ENCODE measurements at places on chromosomes 11 and 22.

GRCh38 chr11:125903711-125904659 is at the start of gene DDX25:
TSS of gene DDX25 (plus strand) at chr11:125904508. CDS start at chr11:125904518, 10 bp downstream.
- no peak for DNase-seq

DNA sequence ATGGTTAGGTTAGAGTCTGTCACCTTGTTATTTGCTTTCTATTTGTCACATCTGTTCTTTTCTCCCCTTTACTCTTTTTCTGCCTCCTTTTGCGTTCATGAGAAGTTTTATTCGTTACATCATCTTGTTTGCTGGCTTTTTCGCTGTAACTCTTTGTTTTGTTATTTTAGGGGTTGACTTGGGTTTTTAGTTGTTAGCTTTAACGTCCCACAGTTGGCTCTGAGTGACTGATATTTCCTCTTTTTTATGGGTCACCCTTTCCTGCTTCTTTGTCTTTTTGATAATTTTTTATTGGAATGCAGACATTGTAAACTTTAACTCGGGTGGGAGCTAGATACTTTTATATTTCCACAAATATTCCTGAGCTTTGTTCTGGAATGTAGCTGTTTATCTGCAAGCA is 13.3 kb upstream of the TNNT3 start:
- DNase-seq = no peak

- no peak for DNase-seq
Observed at GRCh38 chr11:21066030-21066429, 396.6 kb downstream of the NELL1 start.

DNA sequence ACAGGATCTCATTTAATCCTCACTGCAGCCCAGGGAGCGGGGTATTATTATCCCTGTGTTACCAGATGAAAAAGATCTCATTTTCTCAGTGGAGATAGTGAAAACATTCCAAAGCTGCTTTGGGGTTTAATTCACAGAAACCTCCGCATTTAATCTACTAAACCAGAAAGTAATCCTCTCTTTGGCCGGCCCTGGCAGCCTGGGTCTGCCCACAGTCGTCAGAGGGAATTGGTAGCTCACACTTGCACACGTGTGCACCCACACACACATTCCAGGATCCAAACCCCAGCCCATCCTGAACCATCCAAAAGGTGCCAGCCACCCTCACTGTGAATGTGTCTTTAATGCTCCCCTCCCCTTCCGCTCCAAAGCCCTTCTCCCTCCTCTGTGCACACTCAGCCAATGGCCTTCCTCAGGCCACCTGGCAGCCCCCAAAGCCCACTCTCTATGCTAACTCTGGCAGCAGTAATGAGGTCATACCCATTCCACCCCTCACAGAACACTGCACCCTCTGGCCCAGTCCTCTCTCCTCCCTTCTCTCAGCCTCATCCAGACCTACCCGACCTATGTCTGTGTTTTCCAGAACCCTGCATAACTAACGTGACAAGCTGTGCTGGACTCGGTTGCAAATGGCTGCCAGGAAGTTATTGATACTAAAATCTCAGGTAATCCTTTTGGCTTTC is 466.2 kb downstream of the SOX6 start:
- peak; percentile 75 for DNase-seq

DNA sequence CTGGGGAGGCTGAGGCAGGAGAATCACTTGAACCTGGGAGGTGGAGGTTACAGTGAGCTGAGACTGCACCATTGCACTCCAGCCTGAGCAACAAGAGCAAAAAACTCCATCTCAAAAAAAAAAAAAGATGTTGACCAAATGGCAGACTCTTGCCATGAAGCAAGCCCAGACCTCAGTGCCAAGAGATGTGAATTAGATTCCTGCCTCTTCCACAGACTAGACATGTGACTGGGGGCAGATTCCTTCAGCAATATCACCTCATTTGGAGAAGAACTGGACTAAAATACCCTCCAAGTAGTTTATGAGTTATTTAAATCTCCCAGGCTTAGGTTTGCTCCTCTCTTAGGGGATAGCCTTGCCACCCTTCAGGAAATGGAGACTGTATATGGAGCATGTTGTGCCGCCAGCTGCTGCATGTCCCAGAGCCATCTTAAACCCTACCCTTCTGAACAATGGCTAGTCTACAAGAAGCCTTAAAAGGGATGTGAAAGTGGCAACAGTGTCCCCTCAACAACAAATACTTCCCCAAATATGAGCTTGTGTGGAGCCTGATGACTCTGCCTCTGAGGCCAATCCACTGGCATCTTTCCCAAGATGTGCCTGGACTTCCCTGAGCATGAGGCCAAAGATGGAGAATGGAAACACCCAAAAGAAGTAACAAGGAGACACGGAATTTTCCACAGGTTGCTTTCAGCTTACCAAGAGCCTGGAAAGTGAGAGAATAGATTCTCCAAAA is 763 bp upstream of the MS4A7 start:
- no peak for DNase-seq

DNA sequence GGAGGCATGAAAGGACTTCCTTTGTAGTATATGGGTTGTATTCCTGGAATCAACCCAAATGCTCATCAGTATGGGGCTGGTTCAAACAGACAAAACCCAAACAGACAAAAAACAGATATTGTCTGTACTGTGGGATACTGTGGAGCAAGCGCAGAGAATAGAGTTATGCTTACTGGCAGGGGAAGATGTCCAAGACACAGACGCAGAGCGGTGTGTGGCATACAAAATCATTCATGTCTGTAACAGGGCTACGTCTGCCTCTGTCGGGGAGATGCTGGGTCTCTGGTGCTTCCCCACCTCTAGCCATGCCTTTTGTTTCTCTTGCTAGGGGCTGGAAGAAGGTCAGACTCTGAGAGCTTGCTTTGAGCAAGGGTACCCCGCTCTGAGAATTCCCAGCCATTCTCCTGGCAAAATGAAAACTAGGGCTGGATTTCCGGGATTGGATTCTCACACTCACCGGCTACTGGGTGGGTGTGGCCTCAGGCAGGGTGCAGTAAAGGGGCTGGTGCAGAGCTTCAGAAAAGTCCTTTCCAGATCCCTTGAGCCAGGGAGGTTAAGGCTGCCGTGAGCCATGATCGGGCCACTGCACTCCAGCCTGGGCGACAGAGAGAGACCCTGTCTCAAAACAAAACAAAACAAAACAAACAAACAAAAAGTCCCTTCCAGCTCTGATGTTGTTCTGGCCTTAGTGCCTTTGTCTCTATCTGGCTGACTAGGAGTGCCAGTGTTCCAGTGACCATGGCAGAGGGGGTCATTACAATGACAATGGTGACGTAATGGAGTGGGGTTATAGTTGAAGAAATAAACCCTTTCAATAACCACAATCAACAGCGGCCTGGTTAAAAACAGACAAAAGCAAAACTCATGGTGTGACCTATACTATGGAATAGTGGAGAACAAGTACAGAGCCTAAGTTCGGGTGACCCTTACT is 2.9 kb upstream of the ABCC8 start:
- DNase-seq = peak; percentile 27

DNA sequence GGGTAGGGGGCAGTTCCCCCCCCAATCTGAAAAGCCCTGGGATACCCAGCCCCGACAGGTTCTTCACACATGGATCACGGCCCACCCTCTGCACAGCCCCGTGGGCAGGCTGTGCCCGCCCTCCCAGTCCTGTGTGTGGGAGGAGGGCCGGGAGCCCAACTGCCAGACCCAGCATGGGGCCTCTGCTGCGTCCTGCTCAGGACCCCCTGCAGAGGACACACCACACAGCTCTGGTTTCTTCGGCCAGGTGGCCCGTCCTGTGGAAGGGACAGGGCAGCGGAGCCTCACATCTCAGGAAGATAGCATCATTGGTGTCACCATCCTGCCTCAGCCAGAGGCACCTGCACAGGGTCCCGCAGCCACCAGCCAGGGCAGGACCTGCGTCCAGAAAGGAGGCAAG is 396.0 kb downstream of the TBC1D22A start:
- no peak for DNase-seq
